ENCODE measurements at places on chromosomes 12 and 14. TPM values are rescaled to one million over a fixed set of nuclear protein-coding genes. Genes with fewer than 3 reads are reported as not detected.
A peak's percentile ranks its signal among the peaks of the same experiment; 100 is the strongest.

GRCh38 chr12:74980510-74980909 is 229.1 kb downstream of the KCNC2 start:
- H3K4me1 ChIP-seq, result no peaks in the 10 kb centered on the region
- H3K27me3 ChIP-seq, result no peaks in the 10 kb centered on the region
- no peak for DNase-seq
- H3K36me3 ChIP-seq, result no peaks in the 10 kb centered on the region
- H3K27ac ChIP-seq, result no peak overlapping the region

- no peaks in the 10 kb centered on the region for H3K4me1 ChIP-seq
- no peak overlapping the region for H3K27ac ChIP-seq
- no peaks in the 10 kb centered on the region for H3K36me3 ChIP-seq
- DNase-seq, result no peak
- H3K27me3 ChIP-seq, result no peaks in the 10 kb centered on the region
- H3K4me3 ChIP-seq, result no peak overlapping the region
Observed at GRCh38 chr14:80425686-80426085, 214.4 kb upstream of the DIO2 start.

DNA sequence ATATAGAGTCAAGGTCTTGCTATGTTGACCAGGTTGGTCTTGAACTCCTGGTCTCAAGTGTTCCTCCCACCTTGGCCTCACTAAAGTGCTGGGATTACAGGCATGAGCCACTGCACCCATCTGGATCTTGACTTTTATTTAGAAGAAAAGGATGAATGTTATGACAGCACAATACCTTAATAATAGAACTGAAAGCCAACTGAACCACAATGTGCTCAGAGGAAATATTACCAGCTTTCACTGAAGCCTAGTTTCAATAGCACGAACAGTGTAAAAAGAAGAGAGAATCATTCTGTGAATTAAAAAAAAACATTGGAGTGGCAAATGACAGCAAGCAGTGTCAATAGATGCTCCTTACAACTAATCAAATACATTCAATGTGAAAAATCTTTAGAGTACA is 239.2 kb upstream of the RMST start:
- no peaks in the 10 kb centered on the region for H3K4me1 ChIP-seq
- H3K27ac ChIP-seq, result no peak overlapping the region
- H3K4me3 ChIP-seq, result no peak overlapping the region
- no peak for DNase-seq

GRCh38 chr12:67459173-67459572 is 189.4 kb upstream of the DYRK2 start:
- H3K27ac ChIP-seq, result no peak overlapping the region
- no peaks in the 10 kb centered on the region for H3K36me3 ChIP-seq

DNA sequence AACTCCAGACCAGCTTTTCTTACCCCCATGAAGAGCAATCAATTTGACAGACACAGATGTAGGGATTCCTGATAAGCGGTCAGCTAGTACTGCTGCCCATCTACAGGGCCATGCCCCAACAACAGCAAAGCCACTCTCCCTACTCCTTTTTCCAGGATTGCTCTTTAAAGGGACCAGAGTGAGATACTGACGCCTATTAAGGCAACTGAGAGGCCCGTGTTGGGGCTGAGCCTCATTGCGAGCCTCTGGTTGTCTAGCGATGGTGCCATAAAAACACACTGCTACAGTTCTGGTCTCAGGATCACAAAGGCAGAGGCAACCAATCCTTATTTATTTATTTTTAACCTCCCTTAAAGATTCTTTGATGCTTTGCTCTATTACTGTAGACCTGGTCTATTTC is 31.1 kb downstream of the AK7 start:
- no peak overlapping the region for H3K27ac ChIP-seq
- no peak for DNase-seq
- no peak overlapping the region for H3K4me3 ChIP-seq
- H3K4me1 ChIP-seq, result peaks cover 2% of the 10 kb centered on the region
- H3K36me3 ChIP-seq, result no peaks in the 10 kb centered on the region

- no peaks in the 10 kb centered on the region for H3K27me3 ChIP-seq
- DNase-seq, result no peak
- no peaks in the 10 kb centered on the region for H3K4me1 ChIP-seq
- no peaks in the 10 kb centered on the region for H3K36me3 ChIP-seq
- H3K27ac ChIP-seq, result no peak overlapping the region
Observed at GRCh38 chr14:82079553-82079952, 545.9 kb upstream of the SEL1L start.

DNA sequence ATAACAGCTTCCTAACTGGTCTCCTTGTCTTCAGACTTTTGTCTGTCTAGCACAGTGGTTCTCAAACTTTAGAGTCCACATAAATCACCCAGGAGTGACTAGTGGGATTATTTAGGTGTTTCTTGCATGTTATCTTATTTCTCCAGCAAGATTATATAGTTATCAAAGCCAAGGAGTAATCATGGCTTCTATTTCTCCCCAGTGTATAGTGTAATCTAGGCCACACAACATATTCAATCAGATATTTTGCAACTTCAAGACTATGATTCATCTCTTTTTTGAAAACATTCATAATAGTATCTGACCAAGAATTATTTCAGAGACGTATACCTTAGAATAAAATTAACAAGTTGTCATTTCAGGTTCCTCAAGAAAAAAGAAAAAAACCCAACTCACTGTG is 131.9 kb downstream of the CEP83 start:
- H3K4me3 ChIP-seq, result no peak overlapping the region
- H3K27ac ChIP-seq, result no peak overlapping the region
- no peak for DNase-seq
- peaks cover 63% of the 10 kb centered on the region for H3K36me3 ChIP-seq
- H3K27me3 ChIP-seq, result no peaks in the 10 kb centered on the region

GRCh38 chr14:68140076-68140741 is 320.6 kb downstream of the RAD51B start:
- peaks cover 25% of the 10 kb centered on the region for H3K4me1 ChIP-seq
- no peaks in the 10 kb centered on the region for H3K36me3 ChIP-seq
- H3K4me3 ChIP-seq, result no peak overlapping the region
- no peaks in the 10 kb centered on the region for H3K27me3 ChIP-seq
- no peak overlapping the region for H3K27ac ChIP-seq

DNA sequence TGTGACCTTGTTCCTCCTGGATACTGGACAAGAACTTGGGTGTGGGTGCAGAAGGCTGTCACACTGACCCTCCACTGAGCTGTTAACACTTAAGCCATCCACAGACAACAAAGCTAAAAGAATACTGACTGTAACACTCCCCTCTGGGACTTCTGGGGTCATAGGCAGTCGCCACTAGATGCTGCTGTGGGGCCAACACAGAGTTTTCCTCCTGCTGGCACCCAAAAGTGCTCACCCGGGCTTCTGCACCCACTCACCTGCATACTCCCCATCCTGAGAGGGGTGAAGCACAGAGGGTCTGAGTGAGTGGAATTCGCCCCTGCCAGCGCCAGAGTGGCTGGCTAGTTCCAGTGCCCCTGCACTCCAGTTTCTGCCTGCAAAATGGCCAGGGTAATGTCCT is 422.4 kb upstream of the LMO3 start:
- H3K27me3 ChIP-seq, result no peaks in the 10 kb centered on the region
- no peak overlapping the region for H3K4me3 ChIP-seq
- no peaks in the 10 kb centered on the region for H3K36me3 ChIP-seq
- DNase-seq, result no peak

DNA sequence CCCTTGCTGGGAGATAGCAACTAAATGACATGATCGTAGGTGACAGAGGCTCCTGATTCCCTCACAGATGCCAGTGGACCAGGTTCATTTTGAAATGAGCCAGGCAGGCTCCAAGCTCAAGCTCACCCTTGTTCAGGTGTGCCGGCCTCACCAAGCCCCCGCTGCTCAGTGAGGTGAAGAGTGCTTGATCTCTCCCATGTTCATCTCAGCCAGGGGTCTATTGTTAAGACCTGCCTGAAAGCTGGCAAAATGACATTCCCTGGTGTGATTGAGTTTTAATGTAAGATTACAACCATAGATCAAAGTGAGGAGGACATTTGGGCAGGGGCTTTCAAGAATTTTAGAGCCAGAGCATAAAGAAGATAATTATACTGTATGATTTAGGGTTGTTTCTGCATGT is 497.9 kb downstream of the EGLN3 start:
- no peak overlapping the region for H3K4me3 ChIP-seq
- DNase-seq, result no peak

DNA sequence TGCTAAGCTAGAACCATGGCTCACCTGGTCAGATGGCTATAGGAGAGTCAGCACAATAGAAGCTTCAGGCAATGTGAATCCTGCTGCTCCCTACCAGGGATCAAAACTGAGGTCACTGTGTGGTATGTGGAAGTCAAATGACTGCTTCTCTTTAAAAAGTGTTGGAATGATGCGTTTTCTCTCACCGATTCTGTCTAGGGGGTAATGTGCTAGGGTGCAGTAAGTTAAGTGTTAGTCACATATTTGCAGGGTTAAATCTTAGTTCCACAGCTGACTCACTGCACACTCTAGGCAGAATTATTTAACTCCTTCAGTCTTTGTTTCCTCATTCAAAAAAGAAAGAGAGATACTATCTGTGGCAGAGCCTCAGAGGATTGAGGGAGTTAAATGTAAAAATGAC is 696.6 kb downstream of the DIO2 start:
- H3K4me3 ChIP-seq, result no peak overlapping the region
- no peaks in the 10 kb centered on the region for H3K36me3 ChIP-seq
- no peak overlapping the region for H3K27ac ChIP-seq
- no peaks in the 10 kb centered on the region for H3K27me3 ChIP-seq
- H3K4me1 ChIP-seq, result no peaks in the 10 kb centered on the region

GRCh38 chr12:3913278-3913677 is 40.1 kb upstream of the PARP11 start:
- peaks cover 23% of the 10 kb centered on the region for H3K4me1 ChIP-seq
- H3K27ac ChIP-seq, result peak overlapping the region; percentile 20
- H3K4me3 ChIP-seq, result no peak overlapping the region
- H3K36me3 ChIP-seq, result peaks cover 30% of the 10 kb centered on the region
- no peaks in the 10 kb centered on the region for H3K27me3 ChIP-seq
- DNase-seq, result peak; percentile 37

GRCh38 chr14:75286313-75286712 is 7.7 kb downstream of the FOS start:
- H3K27ac ChIP-seq, result no peak overlapping the region
- DNase-seq, result no peak
- peaks cover 4% of the 10 kb centered on the region for H3K4me1 ChIP-seq
- no peak overlapping the region for H3K4me3 ChIP-seq

- H3K36me3 ChIP-seq, result no peaks in the 10 kb centered on the region
- H3K27me3 ChIP-seq, result no peaks in the 10 kb centered on the region
- H3K4me3 ChIP-seq, result no peak overlapping the region
- no peak overlapping the region for H3K27ac ChIP-seq
Observed at GRCh38 chr12:27571463-27571862, 47.5 kb downstream of the PPFIBP1 start.

The MIP gene
- not detected for total RNA-seq

The SLC5A8 gene
- total RNA-seq, result not detected

The SLC7A8 gene
- 1.6 TPM for total RNA-seq

The RNF10 gene
- total RNA-seq, result 184 TPM

The FOXG1 gene
- total RNA-seq, result not detected

The EMP1 gene
- total RNA-seq, result 16.6 TPM

The LRRC10 gene
- total RNA-seq, result not detected

The KCNH3 gene
- total RNA-seq, result 2.4 TPM

The DTX1 gene
- total RNA-seq, result 12.9 TPM

The NKX2-1 gene
- not detected for total RNA-seq

Measured in activated CD4-positive, alpha-beta T cell treated with anti-CD3 and anti-CD28 coated beads for 36 hours (primary cell).